ENCODE measurements at places on chromosomes 7 and 10.

- no peak for DNase-seq
Measured at GRCh38 chr7:101884671-101885596, 67.5 kb downstream of the CUX1 start.

DNA sequence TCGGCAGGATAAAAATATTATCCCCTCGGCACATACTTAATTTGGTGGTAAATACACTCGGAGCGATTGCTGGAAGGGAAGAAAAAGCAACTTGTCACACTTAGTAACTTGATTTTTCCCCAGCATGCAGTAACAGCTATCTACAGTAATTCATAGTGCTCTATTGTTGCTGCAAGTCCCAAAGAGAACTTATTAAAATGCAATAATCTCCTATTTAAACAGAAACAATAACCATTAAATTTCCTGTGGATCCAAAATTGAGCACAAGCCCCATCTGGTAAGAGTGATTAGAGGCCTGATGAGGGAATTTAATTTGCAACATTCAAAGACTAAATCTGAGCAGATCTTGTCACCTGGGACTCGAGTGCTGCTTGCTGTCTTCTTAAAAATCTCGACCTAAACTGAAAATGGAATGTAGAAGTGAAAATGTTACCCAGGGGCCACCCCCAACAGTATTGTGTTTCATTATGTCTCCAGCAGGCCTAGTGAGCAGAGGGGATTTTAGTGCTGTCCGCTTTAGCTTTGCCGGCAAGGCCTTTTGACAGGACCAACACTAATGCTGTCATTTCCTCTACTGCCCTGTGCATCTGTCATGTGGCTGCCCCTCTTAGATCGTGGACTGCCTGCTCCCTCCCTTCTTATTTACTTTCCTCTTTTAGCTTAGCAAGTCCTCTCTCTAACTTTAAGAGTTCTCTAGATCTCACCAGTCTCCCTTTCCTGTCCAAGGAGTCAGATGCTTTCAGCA lies 639.7 kb downstream of the AUTS2 start:
- no peak for DNase-seq

GRCh38 chr7:12229046-12229445 lies 18.0 kb downstream of the TMEM106B start:
- no peak for DNase-seq

DNA sequence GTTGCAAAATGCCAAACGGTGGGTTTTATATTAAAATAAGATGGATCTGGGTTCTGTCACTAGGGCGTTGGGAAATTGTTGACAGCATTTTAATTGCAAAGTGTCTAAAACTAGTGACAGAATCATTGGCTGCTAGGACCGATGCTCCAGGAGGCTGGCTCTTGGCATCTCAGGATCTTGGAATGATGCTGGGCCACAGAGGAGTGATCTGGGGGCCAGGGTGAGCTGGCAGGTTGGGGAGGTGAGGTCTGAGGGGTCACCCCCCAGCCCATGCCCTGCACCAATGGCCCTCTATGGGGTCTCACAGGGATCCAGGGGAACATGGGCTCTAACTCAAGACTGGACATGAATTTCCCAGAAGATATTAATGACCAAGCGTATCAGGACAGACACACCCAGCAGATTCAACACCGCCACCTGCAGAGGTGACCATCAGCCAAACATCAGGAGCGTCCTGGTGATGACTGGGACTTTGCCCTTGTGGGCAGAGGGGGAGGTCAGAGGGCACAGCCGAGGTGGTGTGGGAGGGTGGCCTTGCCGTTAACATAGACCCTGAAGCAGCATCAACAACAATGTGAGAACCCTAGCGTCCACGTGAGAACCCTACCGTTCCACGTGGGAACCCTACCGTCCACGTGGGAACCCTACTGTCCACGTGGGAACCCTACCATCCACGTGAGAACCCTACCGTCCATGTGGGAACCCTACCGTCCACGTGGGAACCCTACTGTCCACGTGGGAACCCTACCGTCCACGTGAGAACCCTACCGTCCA lies 89.0 kb upstream of the PPP2R2D start:
- no peak for DNase-seq

DNA sequence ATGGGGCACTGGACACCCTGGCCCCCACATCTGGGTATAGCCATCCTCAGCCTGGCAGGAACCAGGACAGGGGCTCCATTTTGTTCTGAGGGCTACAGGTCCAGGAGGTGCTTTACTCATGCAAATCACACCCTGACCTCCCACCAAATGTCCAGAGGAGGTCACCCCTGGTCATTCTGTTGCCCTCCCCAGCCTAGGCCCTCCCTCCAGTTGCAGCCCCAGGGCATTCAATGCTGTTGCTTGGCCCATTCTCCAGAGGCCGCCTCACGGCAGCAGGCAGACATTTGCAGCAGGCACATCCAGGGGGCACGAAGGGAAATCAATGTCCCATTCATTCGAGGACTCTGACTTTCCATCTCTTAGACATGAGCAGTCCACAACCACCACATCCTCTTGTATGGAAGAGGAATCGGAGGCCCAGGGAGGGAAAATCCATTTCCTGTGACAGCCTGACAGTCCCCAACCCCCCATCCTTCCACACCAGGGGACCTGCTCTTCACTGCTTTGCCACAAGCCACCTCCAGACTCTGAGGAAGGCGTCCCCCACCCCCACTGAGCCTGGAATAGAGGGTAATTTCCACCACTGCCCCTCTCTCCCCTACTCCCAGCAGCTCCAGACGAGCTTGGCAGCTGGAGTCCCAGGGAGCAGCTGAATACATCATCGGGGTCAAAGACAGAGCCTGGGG lies 76.2 kb upstream of the UNC5B start:
- DNase-seq, result no peak

DNA sequence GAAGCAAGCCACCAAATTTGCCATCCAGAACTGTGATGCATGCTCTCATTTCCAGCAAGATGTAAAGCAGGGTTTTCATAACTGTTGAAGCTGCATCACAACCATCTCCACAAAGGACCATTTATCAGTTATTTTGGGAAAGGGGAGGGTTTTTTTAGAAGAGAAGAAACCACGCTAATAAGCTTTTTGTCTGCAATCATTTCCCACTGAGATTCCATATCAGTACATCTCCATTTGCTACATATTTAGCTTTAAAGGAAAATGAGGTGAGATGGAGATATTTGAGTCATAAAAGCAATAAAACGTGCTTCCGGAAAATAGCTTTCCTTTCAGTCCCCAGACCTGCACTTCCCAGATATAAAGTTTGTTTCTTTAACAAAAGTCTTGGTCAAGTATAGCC lies 258.2 kb downstream of the FRMD4A start:
- no peak for DNase-seq

- peak; percentile 24 for DNase-seq
Measured at GRCh38 chr10:58660575-58661255, 148.0 kb downstream of the BICC1 start.

- DNase-seq, result no peak
Measured at GRCh38 chr7:129434675-129435318, 565 bp downstream of the STRIP2 start.

DNA sequence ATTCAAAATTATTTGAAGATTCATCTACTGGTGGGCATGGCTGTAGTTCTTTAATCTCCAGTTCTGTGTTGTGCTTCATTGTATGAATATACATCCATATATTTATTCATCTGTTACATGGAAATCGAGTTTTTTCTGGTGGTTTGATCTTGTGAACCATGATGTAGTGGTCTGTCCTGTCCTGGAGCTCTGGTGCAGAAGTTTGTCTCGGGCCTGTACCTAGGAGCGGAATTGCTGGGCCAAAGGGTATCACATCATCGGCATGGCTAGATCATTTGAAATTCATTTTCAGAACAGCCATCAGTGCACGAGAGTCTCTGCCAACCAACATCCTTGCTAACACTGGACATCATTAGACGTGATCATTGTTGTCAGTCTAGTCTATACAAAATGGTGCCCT lies 107.0 kb downstream of the ELFN1 start:
- DNase-seq, result no peak

- no peak for DNase-seq
Measured at GRCh38 chr7:78558566-78558965, 760.0 kb downstream of the PHTF2 start.

GRCh38 chr10:125756853-125757487 lies 18.7 kb downstream of the MMP21 start:
- no peak for DNase-seq

DNA sequence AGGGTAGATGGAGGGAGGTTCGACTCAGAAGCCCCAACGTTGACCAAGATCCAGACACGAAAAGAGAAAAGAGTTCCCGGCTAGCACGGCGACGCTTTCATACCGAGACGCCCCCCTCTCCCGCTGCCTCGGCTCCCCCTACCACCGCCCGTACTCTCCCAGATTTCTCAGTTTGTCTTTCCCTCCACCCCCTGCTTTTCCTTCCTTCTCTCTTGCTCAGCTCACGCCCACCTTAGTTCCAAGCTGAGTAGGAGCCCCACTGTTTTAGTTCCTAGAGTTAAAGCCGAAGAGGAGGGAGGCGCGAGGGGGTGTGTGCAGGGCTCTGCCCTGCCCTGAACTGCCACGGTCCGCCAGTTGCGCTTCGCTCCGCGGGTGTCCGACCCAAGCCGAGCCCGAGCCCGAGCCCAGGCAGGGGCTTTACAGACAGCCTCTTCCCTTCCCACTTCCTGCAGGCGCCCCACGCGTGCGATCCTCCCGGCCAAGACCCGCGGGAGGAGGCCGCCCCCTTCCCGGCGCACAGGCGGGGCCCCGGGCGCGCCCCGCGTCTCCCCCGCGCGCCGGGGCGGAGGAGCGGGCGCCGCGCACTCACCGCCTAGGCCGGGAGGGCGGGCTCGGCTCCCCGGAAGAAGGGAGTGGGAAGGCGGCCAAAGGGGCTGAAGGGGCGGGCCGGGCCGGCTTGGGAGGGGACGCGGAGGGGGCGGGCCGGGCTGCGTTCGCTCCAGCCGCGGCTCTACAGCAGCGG lies at the start of gene EPHB6:
EPHB6 (plus strand) TSS at position 705 of the 742 bp plus-strand sequence. CDS start 8,152 bp downstream, outside the sequence.
- DNase-seq, result peak; percentile 51

- no peak for DNase-seq
Measured at GRCh38 chr10:4506095-4506494, 319.9 kb upstream of the AKR1E2 start.

- DNase-seq, result no peak
Measured at GRCh38 chr7:151394076-151395035, 15.5 kb downstream of the WDR86 start.

- DNase-seq, result no peak
Measured at GRCh38 chr10:14700546-14700945, 74.2 kb downstream of the FAM107B start.

- no peak for DNase-seq
Measured at GRCh38 chr10:24080207-24080606, 128.7 kb upstream of the KIAA1217 start.

GRCh38 chr10:93766918-93767317 lies 9.2 kb downstream of the LGI1 start:
- no peak for DNase-seq

GRCh38 chr7:68958571-68958970 lies 639.7 kb upstream of the AUTS2 start:
- DNase-seq, result no peak

Measured in MV-4-11 (cell line).